OCI-M1 (cell line): ENCODE measurements at places on chromosomes 4 and X.

DNA sequence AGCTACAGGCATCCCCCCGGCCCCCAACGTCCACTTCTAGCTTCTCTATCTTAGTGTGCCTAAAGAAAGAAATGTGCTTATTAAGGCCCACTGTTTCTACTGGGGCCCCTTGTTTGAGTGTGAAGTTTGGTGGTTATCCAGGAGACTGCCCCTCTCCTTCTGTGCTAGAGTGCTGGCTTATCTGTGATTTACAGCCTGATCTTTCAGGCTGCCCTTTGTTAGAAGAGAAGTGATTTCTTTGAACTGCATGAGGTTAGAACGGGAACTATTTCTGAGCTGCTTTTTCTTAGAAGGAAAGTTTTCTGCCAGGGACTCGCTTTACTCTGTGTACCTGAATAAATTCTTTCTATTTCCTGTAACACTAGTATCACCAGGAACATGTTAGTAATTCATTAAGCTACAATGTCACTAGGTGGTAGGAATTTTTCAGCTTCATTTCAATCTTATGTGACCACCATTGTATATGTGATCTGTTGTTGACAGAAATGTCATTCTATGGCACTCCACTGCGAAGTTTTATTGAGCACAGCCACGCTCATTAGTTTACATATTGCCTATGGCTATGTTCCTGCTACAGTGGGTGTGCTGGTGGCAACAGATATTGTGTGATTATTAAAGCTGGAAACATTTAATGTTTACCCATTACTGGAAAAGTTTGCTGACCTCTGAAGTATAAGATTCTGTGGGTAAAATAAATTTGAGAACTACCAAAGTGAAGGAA, 193.8 kb upstream of the CXorf51B start:
- peak; percentile 57 for DNase-seq

- no peak for DNase-seq
Measured at GRCh38 chrX:134679221-134679620, 20.9 kb upstream of the PLAC1 start.

- no peak for DNase-seq
Measured at GRCh38 chr4:19187096-19187495, 1064.6 kb upstream of the SLIT2 start.

DNA sequence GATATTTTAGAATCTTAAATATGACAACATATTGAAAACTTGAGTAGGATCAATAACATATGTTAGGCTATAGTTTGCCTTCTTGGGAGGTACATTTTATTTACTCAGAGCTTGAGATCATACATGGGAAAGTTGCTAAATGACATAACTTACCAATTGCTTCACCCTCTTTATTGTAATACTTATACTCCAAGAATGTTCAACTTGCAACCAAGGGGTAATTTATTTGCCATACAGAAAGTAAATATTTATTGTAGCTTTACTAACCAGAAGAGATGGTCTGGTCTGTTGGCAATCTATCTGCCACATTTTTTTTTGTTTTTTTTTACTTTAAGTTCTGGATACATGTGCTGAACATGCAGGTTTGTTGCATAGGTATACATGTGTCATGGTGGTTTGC, 426.6 kb downstream of the ARHGAP24 start:
- DNase-seq, result no peak

GRCh38 chr4:93501946-93502345, 326.6 kb upstream of the ATOH1 start:
- no peak for DNase-seq

- no peak for DNase-seq
Measured at GRCh38 chr4:144410230-144410783, 235.6 kb upstream of the HHIP start.

- DNase-seq, result no peak
Measured at GRCh38 chr4:123825596-123826291, 429.1 kb downstream of the SPRY1 start.

GRCh38 chrX:10795721-10796120, 175.3 kb upstream of the MID1 start:
- DNase-seq, result no peak

GRCh38 chr4:78971326-78971725, 32.1 kb upstream of the PAQR3 start:
- no peak for DNase-seq
